Mesenteric fat pad (tissue), 1 donor: ENCODE measurements at places on chromosomes 5 and 9. TPM values are rescaled to one million over a fixed set of nuclear protein-coding genes. Genes with fewer than 3 reads are reported as not detected.

Gene IFNA21
- not detected for total RNA-seq

Gene APC
- total RNA-seq: 39.8 TPM

Gene CCL19
- not detected for total RNA-seq

Gene CD72
- 7.0 TPM for total RNA-seq

Gene MLANA
- total RNA-seq: not detected

Gene FAM170A
- not detected for total RNA-seq

Gene LPAR1
- 42.6 TPM for total RNA-seq

Gene TAF11L5
- not detected for total RNA-seq

Gene CCL27
- total RNA-seq: not detected

Gene FCN1
- total RNA-seq: 27.9 TPM

Gene DCTN4
- 75.5 TPM for total RNA-seq

Gene LCN1
- total RNA-seq: 2.3 TPM

Gene FAM81B
- total RNA-seq: not detected

Gene C1QTNF3
- 2.7 TPM for total RNA-seq

Gene CDH9
- total RNA-seq: not detected

Gene C5orf52
- not detected for total RNA-seq

Gene PLAC8L1
- 1.5 TPM for total RNA-seq

Gene ELOVL7
- total RNA-seq: 5.6 TPM

Gene GRIA1
- 3.2 TPM for total RNA-seq

Gene NUTM2F
- not detected for total RNA-seq

Gene SLC28A3
- 0.10 TPM for total RNA-seq

Gene FAXDC2
- 13.2 TPM for total RNA-seq
